ENCODE measurements at places on chromosomes 2 and 18. TPM values are rescaled to one million over a fixed set of nuclear protein-coding genes. Genes with fewer than 3 reads are reported as not detected.

HRH4 gene
- total RNA-seq, result 0.13 TPM

HNMT gene
- 19.8 TPM for total RNA-seq

DCC gene
- 0.83 TPM for total RNA-seq

PSMA8 gene
- not detected for total RNA-seq

ARHGAP25 gene
- 3.7 TPM for total RNA-seq

COMMD1 gene
- total RNA-seq, result 42.4 TPM

Data from esophagus muscularis mucosa (tissue), 4 donors.